ENCODE measurements at places on chromosomes 3 and 15.

- DNase-seq = no peak
Observed at GRCh38 chr3:112407888-112408702, 75.1 kb downstream of the CD200 start.

- DNase-seq = no peak
Observed at GRCh38 chr3:27449530-27450150, 34.5 kb downstream of the SLC4A7 start.

GRCh38 chr15:51382787-51383186 lies 41.3 kb downstream of the GLDN start:
- DNase-seq = no peak

- DNase-seq = no peak
Observed at GRCh38 chr15:80127911-80128310, 24.9 kb upstream of the FAH start.

DNA sequence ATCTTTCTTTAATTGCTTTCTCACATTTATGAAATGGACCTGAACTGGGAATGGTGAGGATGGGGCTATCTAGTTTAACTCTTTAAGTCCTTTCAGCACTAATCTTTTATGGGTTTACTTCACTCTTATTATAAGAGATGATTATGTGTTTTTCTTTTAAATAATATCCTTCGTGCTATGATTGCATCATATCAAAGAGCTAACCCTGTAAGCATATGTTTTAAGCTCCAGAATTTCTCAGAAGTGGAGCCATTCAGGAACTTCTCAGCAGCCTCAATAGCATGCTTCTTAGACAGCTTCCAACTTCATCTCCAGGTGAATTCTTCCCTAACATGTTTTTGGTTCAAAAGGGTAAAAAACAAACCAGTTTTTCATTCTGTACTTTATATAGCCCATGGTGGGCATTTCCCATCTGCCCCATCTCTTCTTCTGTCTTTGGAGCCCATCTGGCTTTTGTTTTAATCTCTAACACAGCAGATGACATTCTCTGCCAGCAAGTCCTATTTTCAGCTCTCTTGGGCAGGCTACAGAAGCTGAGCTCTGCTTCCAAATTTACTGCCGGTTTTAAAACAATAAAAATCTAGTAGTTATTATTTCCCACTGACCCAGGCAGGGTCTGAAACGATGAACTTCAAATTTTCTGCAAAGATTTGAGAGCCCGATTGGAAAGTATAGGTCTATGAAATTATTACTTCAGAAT lies 26.8 kb upstream of the IL1RAP start:
- no peak for DNase-seq

- DNase-seq = no peak
Observed at GRCh38 chr15:100215843-100216169, 126.0 kb downstream of the ADAMTS17 start.

- no peak for DNase-seq
Observed at GRCh38 chr15:58483376-58483775, 51.6 kb downstream of the LIPC start.

DNA sequence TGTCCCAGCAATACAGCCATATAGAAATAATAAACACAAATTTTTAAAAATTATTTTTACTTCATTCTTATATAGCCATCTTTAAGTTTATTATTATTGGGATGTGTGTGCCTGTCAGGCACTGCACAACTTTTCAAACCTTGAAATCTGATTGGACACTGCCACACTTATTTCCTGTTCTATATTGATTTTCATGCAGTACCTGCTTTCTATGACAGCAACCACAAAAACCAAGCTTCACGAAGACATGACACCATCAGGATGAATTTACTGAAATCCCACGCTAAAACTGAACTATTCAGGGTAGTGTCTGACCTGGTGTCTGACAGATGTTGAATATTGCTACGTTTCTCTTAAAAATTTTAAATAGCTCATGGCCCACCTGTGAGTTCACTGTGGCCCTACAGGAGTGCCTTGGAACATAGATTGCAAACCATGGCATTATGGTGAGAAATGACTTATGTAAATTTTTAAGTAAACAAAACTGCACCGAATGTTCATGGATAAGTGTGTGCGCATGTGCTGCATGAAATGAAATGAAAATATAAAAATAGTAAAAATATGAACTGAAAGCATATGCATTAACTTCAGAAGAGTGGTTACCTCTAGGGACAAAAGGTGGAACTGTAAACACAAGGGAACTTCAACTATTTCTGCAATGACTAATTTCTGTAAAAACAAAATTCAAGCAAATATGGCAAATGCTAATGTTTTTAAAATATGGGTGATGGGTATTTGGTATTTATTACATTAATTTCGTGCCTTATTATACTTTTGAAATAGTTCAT lies 152.3 kb downstream of the ZBTB20 start:
- DNase-seq = no peak

All from stimulated activated CD8-positive, alpha-beta memory T cell treated with anti-CD3 and anti-CD28 coated beads, Interleukin-4, amount 100 ng/mL, for 1 hour (primary cell).